Inflammatory macrophage treated with lipopolysaccharide for 4 hours (primary cell): ENCODE measurements at places on chromosomes 5 and 9.

DNA sequence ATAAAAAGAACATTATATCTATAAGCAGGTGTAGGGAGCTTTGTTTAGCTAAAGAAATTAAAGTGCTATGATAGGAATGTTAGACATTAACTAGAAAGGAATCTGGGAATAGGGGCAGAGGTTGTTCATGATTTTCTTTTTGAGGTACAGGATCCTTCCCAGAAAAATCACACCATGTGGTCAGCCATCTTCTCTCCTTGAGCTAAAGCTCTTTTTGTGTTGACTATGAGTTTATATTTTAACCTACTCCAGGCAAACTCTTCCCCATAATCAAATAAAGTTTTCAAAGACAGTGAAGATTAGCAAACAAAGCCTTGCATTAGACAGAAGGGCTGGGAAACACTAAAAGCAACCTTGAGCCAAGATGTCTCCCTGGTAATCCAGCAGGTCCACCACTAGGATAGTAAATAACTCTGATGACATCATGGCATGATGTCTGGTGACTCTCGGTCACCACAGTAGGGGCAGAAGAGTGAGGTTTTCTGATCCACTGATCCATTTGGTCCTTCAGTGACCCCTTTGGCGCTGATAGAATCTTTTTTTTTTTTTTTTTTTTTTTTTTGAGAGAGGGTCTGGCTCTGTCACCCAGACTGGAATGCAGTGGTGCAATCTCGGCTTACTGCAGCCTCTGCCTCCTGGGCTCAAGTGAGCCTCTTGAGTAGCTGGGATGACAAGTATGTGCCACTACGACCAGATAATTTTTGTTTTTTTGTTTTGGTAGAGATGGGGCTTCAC is 30.6 kb upstream of the IL6ST start:
- peak; percentile 49 for DNase-seq

DNA sequence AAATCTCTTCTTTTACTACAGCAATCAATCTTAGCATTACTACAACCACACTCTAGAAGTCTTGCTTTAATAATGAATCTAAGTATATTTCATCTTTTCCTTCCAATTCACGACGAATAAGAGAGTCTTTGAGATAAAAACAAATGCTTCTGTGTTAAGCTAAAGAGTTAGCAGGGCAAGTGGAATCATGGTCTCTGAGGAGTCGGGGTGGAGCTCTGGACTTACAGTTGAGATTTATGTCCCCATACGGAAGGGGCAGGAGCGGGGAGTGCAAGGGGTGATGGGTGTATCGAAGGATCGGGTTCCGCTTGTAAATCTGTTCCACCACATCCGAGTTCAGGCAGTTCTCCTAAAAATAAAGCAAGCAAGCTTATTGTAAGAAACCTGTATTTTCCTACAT is 59.0 kb upstream of the RETREG1 start:
- no peak for DNase-seq

DNA sequence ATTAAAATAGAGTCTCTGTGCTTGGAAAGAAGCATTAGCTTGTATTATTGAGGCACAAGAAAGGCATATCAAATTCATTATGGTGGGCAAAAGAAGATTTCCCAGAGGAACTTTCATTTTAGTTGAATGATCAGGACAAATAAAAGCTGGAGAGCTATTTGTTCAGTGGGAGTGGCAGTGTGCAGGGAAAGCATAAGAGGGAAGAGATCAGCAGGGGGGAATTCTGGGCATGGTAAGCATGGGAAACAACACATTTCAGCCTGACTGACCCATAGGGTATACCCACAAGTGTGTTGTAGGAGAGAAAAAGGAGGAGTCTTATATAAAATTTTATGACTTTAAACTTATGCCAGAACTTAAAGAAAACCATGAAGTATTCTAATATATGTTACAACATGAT is 167.7 kb upstream of the RASA1 start:
- no peak for DNase-seq

DNA sequence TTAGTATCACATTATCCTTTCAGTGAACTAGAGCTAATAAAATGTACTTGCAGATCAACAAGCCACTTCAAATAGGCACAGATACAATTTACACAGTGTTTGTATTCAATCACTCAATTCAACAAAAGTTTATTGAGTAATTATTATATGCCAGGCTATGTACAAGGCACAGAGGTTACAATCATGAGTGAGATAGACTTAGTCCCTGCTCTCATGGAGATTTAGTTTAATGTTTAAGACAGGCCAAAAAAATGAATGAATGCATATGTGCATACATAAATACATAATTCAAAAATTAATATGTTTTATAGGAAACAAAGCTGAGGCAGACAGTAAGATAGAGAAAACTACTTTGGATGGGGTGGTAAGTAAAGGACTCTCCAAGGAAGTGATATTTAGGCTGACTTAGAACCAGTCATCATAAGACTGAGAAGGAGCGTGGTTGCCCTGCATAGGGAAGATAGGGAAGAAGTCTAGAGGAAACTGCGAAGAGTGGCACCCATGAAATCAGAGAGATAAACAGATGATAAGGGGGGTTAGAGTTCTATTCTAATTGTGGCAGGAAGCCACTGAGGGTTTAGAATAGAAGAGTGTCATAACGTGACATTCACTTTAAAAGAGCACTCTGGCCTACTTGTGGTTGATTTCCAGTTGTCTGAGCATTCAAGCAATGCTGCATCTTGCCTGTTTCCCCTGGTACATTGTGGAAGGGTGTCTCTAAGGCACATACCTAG is 49.7 kb upstream of the GRAMD2B start:
- DNase-seq, result no peak

- DNase-seq, result no peak
Measured at GRCh38 chr9:96150324-96151227, 151.4 kb downstream of the HSD17B3 start.

GRCh38 chr5:143019614-143020515 is 249.7 kb downstream of the ARHGAP26 start:
- DNase-seq, result no peak

- DNase-seq, result no peak
Measured at GRCh38 chr5:16390825-16391224, 74.8 kb downstream of the ZNF622 start.

- DNase-seq, result no peak
Measured at GRCh38 chr5:91741764-91742505, 358.8 kb upstream of the ARRDC3 start.

DNA sequence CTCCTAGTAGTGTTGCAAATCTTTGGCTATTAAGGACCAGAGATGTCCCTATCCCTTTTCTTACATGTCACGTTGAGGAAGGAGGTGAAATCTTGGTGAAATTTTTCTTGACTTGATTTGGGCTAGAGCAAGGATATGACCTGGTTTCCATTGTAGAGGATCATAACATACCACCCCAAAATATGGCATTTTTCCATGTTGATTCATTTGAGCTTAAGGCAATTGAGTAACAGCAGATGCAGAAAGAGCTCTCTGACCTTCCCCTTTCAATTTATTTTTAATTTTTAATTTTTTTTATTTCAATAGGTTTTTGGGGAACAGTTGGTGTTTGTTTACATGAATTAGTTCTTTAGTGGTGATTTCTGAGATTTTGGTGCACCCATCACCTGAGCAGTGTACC is 61.2 kb upstream of the MAP1B start:
- DNase-seq, result no peak

DNA sequence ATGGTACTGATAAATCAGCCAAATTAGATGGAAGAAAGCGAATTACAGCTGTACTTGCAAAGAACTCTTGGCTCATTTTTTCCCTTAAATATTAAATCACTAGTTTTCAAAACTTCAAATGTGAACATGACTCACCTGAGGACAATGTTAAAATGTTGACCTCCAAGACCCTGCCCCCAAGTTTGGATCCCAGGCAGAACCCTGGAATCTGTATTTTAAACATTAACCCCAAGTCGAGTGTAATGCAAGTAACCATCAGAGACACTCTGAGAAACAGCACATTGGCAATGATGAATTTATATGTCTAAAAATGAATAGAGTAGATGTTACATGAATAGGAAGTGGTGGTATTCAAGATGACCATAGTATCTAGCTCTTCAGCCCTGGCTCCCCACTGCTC is 2.3 kb upstream of the CD274 start:
- no peak for DNase-seq

DNA sequence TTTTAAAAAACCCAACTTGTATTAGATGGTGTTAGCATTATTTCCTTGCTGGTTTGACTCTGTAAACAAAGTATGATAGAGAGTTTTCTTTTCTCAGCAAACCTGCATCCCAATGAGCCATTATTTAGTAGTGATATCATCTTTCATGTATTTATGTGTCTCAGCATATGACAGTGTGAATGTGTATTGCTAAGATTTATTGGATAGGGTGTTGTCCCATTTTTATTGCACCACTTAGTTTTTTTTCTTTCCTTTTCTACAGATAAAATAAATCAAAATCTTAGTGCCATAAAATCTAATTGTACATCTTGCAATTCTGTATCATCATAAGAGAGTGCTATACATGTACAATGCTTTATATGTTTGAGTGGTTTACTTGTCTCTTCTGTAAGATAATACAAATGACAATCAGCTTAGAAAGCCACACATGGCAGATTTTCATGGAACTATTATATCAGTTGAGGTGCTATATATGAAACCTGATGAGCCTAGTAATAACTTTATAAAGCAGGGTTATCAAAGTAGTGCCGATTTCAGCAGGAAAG is 149.2 kb upstream of the CYLC2 start:
- DNase-seq, result no peak

- DNase-seq, result no peak
Measured at GRCh38 chr5:148368299-148368698, 15.5 kb upstream of the FBXO38 start.

GRCh38 chr5:3010301-3010952 is 258.9 kb upstream of the IRX2 start:
- no peak for DNase-seq

GRCh38 chr5:50751064-50751657 is 84.7 kb downstream of the PARP8 start:
- DNase-seq, result peak; percentile 62

DNA sequence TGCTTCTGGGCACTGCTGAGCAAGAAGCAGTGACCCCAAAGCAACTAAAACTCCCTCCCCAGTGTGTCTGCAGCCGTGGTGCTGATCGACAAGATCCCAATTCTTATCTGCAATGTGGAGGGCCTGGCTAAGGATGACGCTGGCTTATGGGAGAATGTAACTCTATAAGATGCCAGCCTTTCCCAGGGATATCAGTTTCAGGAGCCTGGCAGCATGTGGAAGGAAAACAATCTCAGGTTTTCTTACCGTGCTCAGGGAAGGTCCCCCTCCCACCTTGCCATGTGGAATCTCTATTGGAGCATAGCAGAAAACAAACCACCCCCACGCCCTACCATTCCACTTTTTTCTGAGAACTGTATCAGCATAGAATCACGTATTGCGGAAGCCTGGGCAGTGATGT is 87.7 kb upstream of the PTPN3 start:
- no peak for DNase-seq

DNA sequence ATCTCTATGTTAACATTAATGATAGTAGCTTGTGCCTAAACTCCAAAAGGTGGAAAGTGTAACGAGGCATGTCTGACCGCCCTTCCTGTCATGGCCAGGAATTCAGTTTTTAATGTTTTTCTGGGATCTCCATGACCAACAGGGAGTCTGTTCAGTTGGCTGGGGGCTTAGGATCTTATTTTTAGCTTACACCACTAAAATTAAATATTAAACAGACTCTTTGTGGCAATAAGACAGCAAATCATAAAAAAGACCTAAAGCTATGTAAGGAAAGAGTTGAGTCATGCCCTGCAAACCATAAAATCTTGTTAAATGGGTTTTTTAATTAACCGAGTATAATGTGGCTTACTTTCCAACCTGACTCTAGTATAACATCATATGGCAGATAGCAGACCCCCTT is 247.8 kb downstream of the DIRAS2 start:
- DNase-seq, result no peak

GRCh38 chr9:133130685-133131244 is 9.7 kb upstream of the RALGDS start:
- no peak for DNase-seq

- DNase-seq, result no peak
Measured at GRCh38 chr5:100421360-100421759, 113.8 kb upstream of the FAM174A start.

GRCh38 chr5:54803471-54804011 is 181.9 kb downstream of the ESM1 start:
- DNase-seq, result no peak

- DNase-seq, result no peak
Measured at GRCh38 chr9:16543686-16544085, 326.8 kb downstream of the BNC2 start.

- DNase-seq, result no peak
Measured at GRCh38 chr9:81461196-81461595, 228.2 kb downstream of the TLE1 start.

GRCh38 chr5:60649288-60649917 is 50.6 kb downstream of the DEPDC1B start:
- peak; percentile 49 for DNase-seq

GRCh38 chr5:98482321-98483300 is 290.9 kb upstream of the RGMB start:
- DNase-seq, result no peak

DNA sequence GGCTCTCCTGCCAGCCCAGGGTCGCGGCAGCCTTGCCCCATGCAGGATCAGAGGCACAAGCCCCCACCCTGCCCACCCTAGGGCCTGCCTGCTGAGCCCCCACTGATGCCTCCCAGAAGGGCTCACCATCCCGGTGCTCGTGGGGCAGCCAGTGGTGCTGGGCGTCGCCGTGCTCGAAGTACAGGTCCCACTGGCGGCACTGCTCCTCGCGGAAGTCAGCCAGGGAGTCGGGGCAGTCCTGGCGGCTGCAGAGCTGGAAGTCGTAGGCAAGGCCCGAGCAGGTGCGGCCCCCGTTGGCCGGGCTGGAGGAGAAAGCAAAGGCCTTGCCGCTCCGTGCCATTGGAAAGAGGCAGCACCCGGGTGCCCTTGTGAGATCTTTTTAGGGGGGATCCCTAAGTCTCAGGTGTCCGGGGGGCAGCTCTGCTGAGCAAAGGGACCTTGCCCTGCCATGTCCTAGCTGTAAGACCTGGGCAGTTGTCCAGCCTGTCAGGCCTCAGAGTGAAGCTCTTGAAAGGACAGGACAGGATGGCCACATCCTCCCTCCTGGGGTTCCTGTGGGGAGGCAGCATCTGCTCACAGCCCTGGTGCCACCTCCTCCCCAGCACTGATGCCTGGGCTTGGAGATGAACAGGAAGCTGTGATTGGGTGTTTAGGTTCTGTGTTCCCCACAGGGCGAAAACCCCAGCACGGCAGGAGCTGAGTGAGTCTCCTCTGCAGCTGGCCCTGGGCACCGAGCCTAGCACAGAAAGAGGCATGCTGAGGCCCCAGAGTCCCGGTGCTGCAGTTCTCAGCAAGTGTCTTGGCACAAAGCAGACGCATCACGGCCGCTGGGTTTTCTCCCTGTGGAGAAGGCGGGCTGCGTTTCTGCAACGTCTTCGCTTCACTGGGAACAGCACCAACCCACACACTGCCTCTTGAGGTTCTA is 77.7 kb downstream of the ZNF354C start:
- DNase-seq, result no peak

DNA sequence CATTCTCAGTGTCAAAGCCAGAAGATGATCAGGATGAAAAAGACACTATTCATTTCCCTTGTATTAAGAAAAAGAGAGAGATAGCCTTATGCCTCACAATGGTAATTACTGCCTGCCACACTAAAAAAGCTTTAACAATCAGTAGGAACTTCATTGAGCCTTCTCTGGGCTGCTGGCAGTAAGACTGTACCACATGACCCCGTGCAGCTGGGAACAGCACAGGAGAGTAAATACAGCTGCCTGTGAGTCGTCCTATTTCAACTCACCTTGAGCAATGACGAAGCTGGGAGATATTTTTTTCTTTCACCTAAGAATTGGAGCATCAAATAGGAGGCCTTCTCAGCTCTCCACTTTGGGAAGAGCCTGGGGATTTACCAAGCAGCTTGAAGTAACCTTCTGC is 316.3 kb downstream of the GABRB2 start:
- DNase-seq, result no peak

GRCh38 chr5:168944004-168944403 is 356.9 kb downstream of the SLIT3 start:
- DNase-seq, result no peak

- DNase-seq, result no peak
Measured at GRCh38 chr9:129504404-129504803, 116.5 kb downstream of the C9orf50 start.
